ENCODE measurements at places on chromosomes 4 and X.

- DNase-seq: no peak
These were observed 34.1 kb upstream of the GAB1 start for GRCh38 chr4:143302536-143302935.

GRCh38 chrX:40108162-40108958, 10.6 kb upstream of the BCOR start:
- DNase-seq: no peak

DNA sequence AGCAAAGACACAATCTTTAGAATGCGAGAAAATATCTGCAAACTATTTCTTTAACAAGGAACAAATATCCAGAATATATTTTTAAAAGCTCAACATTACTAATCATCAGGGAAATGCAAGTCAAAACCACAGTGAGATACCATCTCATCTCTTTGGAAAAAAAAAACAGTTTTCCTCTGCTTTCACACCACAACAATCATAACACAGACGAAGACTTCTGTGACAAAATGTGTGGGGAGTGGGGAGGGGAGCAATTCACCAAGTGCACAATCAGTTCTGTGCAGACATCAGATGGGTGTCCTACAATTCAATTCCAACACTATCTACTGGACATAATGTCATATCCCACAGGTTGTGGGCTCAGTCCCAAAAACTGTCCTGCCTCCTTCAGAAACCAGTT, 293.2 kb upstream of the SLC7A11 start:
- DNase-seq: no peak

DNA sequence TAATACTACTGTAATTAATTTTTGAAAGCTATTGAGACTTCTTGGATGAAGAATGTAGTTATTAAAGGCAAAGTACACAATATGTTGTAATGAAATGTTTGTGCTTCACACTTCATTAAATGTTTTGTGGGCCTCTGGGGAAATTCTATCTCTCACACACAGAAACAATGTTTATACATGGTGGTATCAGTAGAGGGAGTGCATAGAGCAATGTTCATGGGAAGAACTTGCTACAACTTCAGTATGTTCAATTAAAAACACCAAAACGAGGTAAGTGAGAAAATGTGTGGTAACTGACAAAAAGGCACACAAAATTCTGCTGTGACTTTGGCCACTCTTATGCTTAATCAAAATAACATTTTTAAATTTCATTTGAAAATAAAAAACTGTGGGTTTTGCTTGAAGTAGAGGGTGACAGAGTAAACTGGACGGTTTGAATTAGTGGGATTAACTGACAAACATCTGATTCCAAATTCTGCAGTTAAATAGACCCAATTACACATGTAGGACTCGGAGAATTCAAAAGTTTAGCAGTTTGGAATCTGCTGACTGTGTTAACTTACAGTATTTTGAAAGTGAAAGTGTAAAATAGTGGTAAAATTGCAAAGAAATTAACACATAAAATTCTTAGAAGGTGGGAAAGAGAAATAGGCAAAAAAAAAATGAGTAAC, 111.4 kb upstream of the TTC29 start:
- peak; percentile 19 for DNase-seq

- DNase-seq: no peak
These were observed 149.7 kb downstream of the RRAGB start for GRCh38 chrX:55867181-55867651.

GRCh38 chr4:40789031-40789430, 39.3 kb downstream of the NSUN7 start:
- peak; percentile 56 for DNase-seq

GRCh38 chr4:158255727-158256324, 45.5 kb downstream of the TMEM144 start:
- peak; percentile 34 for DNase-seq

DNA sequence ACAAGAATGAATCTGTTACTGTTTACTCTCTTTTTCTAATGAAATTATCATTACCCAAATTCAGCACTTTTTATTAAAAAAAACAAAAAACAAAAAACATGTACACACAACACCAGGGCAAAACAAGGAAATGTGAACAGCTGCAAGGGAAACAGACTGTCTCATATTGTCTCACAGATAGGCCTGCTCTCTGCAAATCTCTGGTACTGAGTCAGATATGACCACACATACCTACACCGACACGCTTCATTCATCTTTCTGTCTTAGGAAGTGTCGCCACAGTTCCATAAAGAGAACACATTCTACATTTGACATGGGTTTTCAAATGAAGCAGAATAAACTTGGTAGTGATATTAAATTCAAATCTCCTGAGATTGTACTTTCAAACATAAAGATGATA, 92.2 kb upstream of the GPR34 start:
- DNase-seq: peak; percentile 4

- DNase-seq: no peak
These were observed 62.9 kb downstream of the TMEM165 start for GRCh38 chr4:55458611-55459010.

GRCh38 chr4:107635735-107636134, 84.3 kb downstream of the PAPSS1 start:
- no peak for DNase-seq

DNA sequence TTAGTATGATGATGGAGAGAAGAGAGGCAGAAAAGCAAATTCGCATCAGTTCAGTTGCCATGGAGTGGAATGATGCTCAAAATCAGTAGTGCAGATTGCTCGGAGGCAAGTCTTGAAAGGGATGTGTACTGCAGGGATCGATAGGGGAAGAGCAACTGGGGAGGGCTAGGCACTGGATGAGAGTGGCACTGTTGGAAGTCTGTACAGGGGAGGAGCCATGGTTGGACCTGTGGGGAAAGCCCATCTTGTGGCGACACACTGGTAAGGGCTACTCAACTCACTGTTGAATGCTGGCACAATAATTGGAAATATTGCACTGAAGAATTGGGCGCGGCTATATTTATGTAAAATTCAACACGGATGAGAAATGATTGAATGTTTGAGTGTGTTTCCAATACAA, 1.2 kb downstream of the RAB9B start:
- DNase-seq: no peak

Measured in suppressor macrophage (primary cell).